Stimulated activated memory B cell treated with anti-CD40 and anti-IgM and Interleukin-4, amounts not matched to agents 10 μg/mL and 1 μg/mL and 100 μg/mL, for 72 hours (primary cell): ENCODE measurements at places on chromosomes 2 and 18.
A peak's percentile ranks its signal among the peaks of the same experiment; 100 is the strongest.

GRCh38 chr2:130346041-130346740 lies 3.5 kb downstream of the IMP4 start:
- ATAC-seq: no peak

DNA sequence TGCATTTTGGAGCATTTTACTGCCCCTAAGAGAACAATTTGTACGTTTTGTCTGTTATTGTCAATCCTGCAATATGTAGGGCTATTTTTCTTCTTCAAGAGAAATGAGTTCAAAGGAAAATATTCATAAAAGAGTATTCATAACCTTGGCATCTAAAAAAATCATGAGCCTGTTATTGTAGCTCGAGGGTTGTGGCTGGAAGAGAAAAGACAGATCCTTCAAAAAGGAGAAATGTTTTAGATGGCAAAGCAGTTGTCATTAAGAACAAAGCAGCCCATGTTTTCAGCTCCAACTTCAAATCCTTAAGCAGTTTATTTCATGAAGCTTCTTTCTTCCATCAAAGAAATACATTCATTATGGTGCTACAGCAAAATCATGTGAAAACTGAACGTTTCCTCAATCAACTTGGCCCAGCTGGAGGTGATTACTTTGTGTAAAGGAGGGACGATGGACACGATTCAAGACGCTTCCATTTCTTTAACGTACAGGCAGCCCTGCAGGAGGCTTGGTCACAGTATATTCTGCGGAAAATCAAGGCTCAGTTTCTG lies 31.4 kb downstream of the QPCT start:
- peak; percentile 53 for ATAC-seq

DNA sequence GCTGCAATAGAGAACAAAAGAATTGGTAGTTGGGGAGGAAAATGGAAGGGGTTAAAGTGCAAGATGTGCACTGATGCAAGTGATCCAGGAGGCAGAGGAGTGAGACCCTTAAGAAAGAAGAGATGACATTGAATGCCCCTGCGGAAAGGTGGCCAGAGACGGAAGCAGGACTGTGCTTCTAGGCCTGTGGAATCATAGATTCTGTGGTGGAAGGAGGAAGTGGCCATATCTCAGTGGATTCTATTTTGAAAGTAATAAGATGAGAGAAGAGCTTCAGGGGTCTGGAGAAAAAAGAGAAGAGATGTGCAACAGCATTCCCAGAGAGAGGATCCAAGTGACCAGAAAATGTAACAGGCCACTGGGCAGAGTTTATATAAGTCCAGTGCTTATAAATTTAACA lies 18.6 kb upstream of the GYPC start:
- no peak for ATAC-seq

GRCh38 chr2:27792759-27793158 lies 21.2 kb downstream of the MRPL33 start:
- no peak for ATAC-seq

GRCh38 chr2:100940766-100941645 lies 61.1 kb upstream of the RPL31 start:
- ATAC-seq: no peak

- no peak for ATAC-seq
These were observed 46.8 kb downstream of the GFPT1 start for GRCh38 chr2:69340101-69340775.

DNA sequence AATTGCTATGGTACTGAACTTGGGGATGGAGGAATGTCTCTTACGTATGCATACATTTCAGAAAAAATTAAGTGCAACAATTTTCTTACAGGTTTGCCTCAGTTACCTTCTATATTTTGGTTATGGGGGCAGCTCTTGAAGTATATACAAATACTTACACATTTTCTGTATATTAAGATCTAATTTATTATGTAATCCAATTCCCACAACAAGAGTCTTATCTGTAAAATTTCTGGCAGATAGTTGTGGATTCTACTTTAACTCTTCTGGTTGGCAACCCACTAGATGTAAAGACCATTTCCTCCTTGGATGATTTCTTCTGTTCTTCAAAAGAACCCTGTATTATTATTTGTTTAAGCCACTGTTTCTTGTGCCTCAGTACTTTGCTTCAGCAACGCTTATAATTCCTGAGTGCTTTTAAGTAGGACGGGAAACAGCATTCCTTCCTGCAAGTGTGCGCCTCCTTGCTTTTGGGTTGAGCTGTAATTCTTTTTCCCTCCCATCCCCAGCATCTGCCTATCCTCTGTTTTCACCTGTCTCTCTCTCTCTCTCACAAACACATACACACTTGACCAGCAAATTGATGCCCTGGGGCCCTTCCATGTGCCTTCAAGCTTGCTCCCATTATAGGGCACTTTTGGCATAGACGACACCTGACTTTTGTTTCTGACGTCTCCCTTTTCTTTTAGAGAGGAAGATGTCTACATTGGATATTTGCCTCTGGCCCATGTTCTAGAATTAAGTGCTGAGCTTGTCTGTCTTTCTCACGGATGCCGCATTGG lies 61.4 kb downstream of the ACSL3 start:
- no peak for ATAC-seq
